ENCODE measurements at places on chromosomes 12 and 14. TPM values are rescaled to one million over a fixed set of nuclear protein-coding genes. Genes with fewer than 3 reads are reported as not detected.

DNA sequence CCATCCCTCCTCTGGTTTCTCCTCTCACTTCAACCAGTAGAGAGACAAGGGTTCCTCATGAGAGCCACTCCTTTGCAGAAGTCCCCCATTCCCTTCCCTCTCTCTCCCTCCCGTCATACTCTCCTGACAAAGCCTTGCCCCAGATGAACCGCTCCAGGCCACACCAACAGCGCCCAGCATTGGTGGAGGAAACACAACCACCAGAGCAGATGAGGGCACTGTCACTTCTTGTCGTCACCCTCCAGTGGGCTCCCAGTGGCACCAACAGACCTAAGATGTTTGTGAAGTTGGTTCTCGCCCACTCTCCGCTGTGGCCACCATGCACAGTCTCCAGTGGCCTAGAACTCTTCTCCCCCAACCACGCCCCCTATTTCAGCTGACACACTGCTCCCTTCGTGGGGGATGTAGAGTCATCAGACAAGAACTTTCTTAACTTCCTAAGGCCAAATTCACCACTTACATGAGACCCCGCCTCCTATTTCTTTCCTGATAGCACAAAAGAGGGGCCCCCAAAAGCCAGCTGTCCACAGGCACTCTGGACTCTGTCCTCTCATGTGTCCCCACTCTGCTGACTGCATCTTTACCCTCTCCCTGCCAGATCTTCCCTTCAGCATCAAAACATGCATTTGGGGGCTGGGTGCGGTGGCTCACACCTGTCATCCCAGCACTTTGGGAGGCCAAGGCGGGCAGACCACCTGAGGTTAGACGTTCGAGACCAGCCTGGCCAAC lies 29.2 kb upstream of the PLEKHG6 start:
- no peak overlapping the region for H3K4me3 ChIP-seq
- no peaks in the 10 kb centered on the region for H3K27me3 ChIP-seq
- H3K4me1 ChIP-seq: no peaks in the 10 kb centered on the region
- H3K36me3 ChIP-seq: no peaks in the 10 kb centered on the region
- H3K27ac ChIP-seq: no peak overlapping the region

- no peak overlapping the region for H3K4me3 ChIP-seq
- no peaks in the 10 kb centered on the region for H3K36me3 ChIP-seq
- H3K4me1 ChIP-seq: no peaks in the 10 kb centered on the region
- no peak overlapping the region for H3K27ac ChIP-seq
- no peak for DNase-seq
- H3K27me3 ChIP-seq: no peaks in the 10 kb centered on the region
These were observed 387.0 kb downstream of the C12orf50 start for GRCh38 chr12:87642245-87642644.

CFAP54 gene
- 0.13 TPM for total RNA-seq

DNA sequence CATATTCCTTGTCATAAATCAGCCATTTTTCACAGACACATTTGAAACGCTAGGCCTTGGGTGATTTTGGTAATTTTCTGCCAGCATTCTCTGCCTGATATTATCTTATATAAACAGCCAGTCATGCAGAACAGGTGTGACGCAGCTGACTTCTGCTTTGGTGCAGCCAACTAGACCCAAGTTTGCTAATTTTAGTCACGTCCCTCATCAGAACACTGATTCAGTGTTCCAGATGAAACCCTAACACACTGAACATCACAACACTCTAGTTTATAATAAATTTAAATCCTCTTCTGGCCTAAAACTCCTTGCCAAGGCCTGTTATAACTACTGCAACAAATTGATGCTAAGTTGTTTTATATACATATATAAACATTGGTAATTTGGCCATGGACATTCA lies 386.1 kb downstream of the SEC23A start:
- H3K27me3 ChIP-seq: no peaks in the 10 kb centered on the region
- H3K27ac ChIP-seq: no peak overlapping the region
- no peaks in the 10 kb centered on the region for H3K4me1 ChIP-seq

LRCOL1 gene
- total RNA-seq: 3.9 TPM

DCTN2 gene
- total RNA-seq: 34.2 TPM

DNA sequence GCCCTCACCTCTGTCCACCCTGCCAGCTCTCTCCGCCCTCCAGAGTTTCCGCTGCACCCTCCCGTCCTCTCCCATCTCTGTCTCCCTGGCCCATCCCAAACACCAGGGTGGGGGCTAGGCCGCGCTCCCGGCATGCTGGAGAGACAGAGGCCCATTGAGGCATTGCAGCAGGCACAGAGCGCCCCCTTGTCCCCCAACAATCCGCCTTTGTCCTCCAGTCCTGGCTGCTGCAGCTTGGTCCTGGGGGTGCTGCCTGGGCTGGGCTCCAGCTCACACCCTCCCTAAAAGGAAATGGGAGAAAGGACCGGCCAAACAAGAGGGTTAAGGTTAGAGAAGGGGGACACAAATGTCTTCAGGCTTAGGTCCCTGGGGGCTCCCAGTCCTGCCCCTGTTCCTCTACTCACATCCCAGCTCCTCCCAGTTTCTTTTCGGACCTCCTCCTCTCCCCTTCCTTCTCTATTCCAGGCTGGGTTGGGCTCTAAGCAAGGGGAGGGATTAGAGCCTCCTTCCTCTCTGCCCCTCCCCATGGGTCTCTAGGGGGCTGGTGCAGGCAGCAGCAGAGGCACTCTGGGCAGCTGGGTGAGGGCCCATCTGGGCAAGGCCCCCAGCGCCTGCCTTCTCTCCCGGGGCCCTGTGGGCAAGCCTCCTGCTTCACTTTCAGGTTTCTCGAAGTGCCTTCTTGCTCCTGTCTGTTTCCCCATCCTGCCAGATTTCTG lies at the start of gene CMTM5:
Gene CMTM5, plus strand, starts transcription at position 565 of the 716 bp plus-strand sequence. CDS start 206 bp downstream, outside the sequence.
- H3K4me3 ChIP-seq: no peak within 1 kb of the TSS
- DNase-seq: no peak
- no peak within 1 kb of the TSS for H3K27ac ChIP-seq
- no peaks in the 10 kb centered on the region for H3K4me1 ChIP-seq
- H3K36me3 ChIP-seq: no peaks in the 10 kb centered on the region

KRT6A gene
- not detected for total RNA-seq

DNA sequence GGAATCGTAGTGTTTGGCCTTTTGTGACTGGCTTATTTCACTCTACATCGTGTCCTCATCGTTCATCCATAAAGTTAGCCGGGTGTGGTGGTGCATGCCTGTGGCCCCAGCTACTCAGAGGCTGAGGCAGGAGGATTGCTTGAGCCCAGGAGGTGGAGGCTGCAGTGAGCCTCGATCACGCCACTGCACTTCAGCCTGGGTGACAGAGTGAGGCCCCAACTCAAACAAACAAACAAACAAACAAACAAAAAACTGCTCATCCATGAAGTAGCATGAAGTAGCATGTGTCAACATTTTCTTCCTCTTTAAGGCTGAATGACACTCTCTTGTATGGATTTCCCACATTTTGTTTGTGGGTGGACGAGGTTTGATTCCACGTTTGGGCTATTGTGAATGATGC lies 44.0 kb upstream of the MEG3 start:
- H3K27me3 ChIP-seq: no peaks in the 10 kb centered on the region
- H3K36me3 ChIP-seq: no peaks in the 10 kb centered on the region
- no peak overlapping the region for H3K27ac ChIP-seq

- H3K36me3 ChIP-seq: no peaks in the 10 kb centered on the region
- H3K27ac ChIP-seq: no peak overlapping the region
- no peaks in the 10 kb centered on the region for H3K27me3 ChIP-seq
These were observed 14.7 kb downstream of the JAG2 start for GRCh38 chr14:105153739-105154475.

- H3K36me3 ChIP-seq: no peaks in the 10 kb centered on the region
- H3K4me1 ChIP-seq: no peaks in the 10 kb centered on the region
- no peak overlapping the region for H3K27ac ChIP-seq
- DNase-seq: no peak
These were observed 8.4 kb downstream of the PACS2 start for GRCh38 chr14:105322791-105323556.

DNA sequence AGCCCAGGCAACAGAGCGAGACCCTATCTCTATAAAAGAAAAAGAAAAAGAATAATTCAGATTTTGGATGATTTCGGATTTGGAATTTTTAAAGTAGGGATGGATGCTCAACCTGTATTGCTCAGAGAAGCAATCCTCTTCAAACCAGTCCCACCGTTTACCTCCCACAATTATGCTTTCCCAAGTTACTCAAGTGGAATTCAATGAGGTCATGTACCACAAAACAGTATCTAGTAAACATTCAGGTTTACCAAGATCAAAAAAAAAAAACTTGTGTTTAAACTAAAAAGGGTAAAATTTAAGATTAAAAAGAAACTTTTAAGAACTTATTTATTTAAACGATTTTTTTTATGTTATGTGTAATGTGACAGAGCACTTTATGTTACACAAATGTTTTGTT lies 2.5 kb downstream of the KDM5A start:
- no peak for DNase-seq
- no peaks in the 10 kb centered on the region for H3K27me3 ChIP-seq

SYNDIG1L gene
- not detected for total RNA-seq

GRCh38 chr14:96275177-96276112 lies 19.4 kb downstream of the BDKRB1 start:
- DNase-seq: peak; percentile 74
- H3K4me3 ChIP-seq: no peak overlapping the region
- H3K27me3 ChIP-seq: no peaks in the 10 kb centered on the region
- no peaks in the 10 kb centered on the region for H3K36me3 ChIP-seq
- H3K27ac ChIP-seq: no peak overlapping the region
- no peaks in the 10 kb centered on the region for H3K4me1 ChIP-seq

GPR68 gene
- total RNA-seq: 0.27 TPM

FGD4 gene
- 16.5 TPM for total RNA-seq

- no peak overlapping the region for H3K27ac ChIP-seq
- H3K4me3 ChIP-seq: no peak overlapping the region
- DNase-seq: no peak
These were observed 164.4 kb downstream of the KICS2 start for GRCh38 chr12:64057706-64058105.

- DNase-seq: no peak
- no peaks in the 10 kb centered on the region for H3K36me3 ChIP-seq
- peak overlapping the region; percentile 60 for H3K27ac ChIP-seq
- H3K4me3 ChIP-seq: no peak overlapping the region
- no peaks in the 10 kb centered on the region for H3K27me3 ChIP-seq
These were observed 9.0 kb upstream of the LRTM2 start for GRCh38 chr12:1811281-1811947.

SCN8A gene
- 1.7 TPM for total RNA-seq

- no peaks in the 10 kb centered on the region for H3K4me1 ChIP-seq
- no peak overlapping the region for H3K4me3 ChIP-seq
These were observed 326.6 kb downstream of the PAWR start for GRCh38 chr12:79364197-79364596.

PFDN5 gene
- 160 TPM for total RNA-seq

NGB gene
- total RNA-seq: not detected

GRCh38 chr14:81311141-81311540 lies 89.0 kb downstream of the STON2 start:
- H3K27me3 ChIP-seq: no peaks in the 10 kb centered on the region
- H3K36me3 ChIP-seq: no peaks in the 10 kb centered on the region
- no peaks in the 10 kb centered on the region for H3K4me1 ChIP-seq

- no peaks in the 10 kb centered on the region for H3K4me1 ChIP-seq
- no peak overlapping the region for H3K4me3 ChIP-seq
- DNase-seq: no peak
- no peaks in the 10 kb centered on the region for H3K36me3 ChIP-seq
- H3K27ac ChIP-seq: no peak overlapping the region
- no peaks in the 10 kb centered on the region for H3K27me3 ChIP-seq
These were observed 83.3 kb downstream of the PLXNC1 start for GRCh38 chr12:94231709-94232108.

DNA sequence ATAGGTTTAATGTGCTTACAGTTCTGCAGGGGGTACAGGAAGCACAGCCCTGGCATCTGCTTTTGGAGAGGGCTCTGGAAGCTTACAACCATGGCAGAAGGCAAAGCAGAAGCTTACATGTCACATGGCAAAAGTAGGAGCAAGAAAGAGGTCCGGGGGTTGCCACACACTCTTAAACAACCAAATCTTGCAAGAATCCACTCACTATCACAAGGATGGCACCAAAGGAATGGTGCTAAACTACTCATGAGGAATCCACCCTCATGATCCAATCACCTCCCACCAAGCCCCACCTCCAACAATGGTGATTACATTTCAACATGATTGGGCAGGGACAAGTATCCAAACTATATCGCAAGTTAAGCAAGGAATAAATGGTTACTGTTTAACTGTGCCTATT lies 255.8 kb upstream of the AVPR1A start:
- H3K27me3 ChIP-seq: no peaks in the 10 kb centered on the region
- H3K4me1 ChIP-seq: no peaks in the 10 kb centered on the region
- H3K4me3 ChIP-seq: no peak overlapping the region
- H3K36me3 ChIP-seq: no peaks in the 10 kb centered on the region
- DNase-seq: no peak

RGS6 gene
- not detected for total RNA-seq

- H3K36me3 ChIP-seq: no peaks in the 10 kb centered on the region
- no peak overlapping the region for H3K27ac ChIP-seq
- H3K4me3 ChIP-seq: no peak overlapping the region
- H3K4me1 ChIP-seq: no peaks in the 10 kb centered on the region
These were observed 63.2 kb upstream of the RFX4 start for GRCh38 chr12:106519607-106520021.

Measured in right lobe of liver (tissue), 6 donors.